ENCODE measurements at places on chromosomes 12 and 14. TPM values are rescaled to one million over a fixed set of nuclear protein-coding genes. Genes with fewer than 3 reads are reported as not detected.
A peak's percentile ranks its signal among the peaks of the same experiment; 100 is the strongest.

DNA sequence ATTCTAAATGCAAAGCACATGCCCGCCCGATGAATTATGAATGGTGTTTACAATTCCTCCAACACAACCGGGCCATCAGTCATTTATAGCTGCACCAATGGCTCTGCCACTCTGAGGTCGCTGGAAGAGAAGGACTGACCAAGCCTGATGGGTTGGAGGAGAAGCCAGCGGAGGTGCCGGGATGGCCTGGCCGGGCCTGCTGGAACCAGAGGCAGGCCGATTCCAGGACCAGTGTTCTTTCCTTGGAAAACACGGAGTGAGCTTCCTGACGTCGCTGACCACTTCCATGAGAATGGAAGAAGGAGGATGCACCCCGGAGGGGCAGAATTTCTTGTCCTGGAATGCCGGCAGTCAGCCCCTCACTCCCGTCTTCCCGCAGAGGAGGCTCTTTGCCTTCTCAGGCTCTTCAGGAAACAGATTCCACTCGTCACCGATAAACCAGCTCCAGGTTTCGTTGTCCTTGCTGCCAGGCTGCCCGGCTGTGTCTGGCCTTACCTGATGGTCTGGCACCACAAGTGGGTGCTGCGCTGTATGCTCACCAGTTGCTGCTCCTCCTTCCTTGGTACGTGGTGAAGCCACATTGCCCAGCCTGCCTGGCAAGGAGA, 358.5 kb upstream of the SFSWAP start:
- H3K4me3 ChIP-seq, result no peak overlapping the region
- no peak overlapping the region for H3K27ac ChIP-seq
- H3K27me3 ChIP-seq, result no peaks in the 10 kb centered on the region
- H3K36me3 ChIP-seq, result no peaks in the 10 kb centered on the region

DNA sequence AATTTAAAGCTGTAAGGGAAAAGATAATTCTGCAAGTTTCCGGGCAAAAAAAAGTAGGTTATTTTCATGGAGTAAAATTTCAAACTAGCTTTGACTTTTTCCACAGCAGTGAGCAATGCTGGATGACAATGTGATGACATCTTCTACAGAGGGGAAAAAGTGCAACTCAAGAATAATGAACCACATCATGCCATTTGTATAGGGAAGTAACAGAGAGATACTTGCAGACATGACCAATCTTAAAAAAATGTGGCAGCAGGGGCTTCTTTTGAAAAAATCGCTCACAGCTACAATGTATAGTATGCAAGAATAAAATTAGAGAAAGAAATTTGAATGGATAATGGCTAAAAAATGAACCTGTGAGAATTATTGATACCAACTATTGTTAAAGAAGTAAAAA, 115.5 kb downstream of the DHRS2 start:
- H3K27ac ChIP-seq, result no peak overlapping the region
- H3K27me3 ChIP-seq, result no peaks in the 10 kb centered on the region
- no peaks in the 10 kb centered on the region for H3K4me1 ChIP-seq
- H3K4me3 ChIP-seq, result no peak overlapping the region

- no peaks in the 10 kb centered on the region for H3K36me3 ChIP-seq
- no peak overlapping the region for H3K4me3 ChIP-seq
- H3K27ac ChIP-seq, result no peak overlapping the region
- H3K4me1 ChIP-seq, result no peaks in the 10 kb centered on the region
- no peak for DNase-seq
Observed at GRCh38 chr12:43880547-43880946, 44.7 kb downstream of the TMEM117 start.

DNA sequence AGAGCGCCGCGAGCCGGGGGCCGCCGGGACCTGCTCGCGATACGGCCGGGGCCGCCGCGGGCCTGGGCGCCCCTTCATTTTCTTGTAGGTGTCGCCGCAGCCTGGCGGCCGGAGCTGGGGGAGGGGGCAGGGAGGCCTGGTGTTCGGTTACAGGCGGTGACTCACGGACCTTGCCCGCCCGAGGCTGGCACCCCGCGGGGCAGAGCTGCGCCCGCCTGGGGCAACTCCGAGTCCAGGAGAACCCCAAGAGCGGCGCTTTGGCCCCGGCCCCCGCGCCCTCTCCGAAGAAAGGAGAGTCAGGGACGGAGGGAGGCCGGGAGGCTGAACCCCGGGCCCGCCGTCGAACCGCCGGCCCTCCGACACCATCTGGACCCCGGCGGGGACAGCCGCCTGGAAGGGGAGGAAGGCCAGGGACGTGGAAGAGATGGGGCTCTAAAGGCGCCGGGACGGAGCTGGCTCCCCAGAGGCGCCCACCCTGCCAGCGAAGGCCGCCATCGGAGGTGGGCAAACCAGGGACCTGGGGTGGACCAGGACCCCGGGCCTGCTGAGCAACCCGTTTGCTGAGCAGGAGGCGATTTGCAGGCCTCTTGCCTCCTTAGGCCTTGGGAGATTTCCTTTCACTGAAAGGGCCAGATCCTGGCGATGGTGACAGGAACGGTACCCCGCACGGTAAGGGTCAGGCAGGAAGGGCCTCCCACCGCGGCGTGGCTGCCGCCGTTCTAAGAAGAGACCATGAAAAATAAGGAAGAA, 843 bp upstream of the NUAK1 start:
- H3K4me1 ChIP-seq, result no peaks in the 10 kb centered on the region
- H3K27me3 ChIP-seq, result peaks cover 42% of the 10 kb centered on the region
- no peak for DNase-seq
- no peaks in the 10 kb centered on the region for H3K36me3 ChIP-seq
- no peak overlapping the region for H3K4me3 ChIP-seq
- H3K27ac ChIP-seq, result no peak overlapping the region

- no peak for DNase-seq
- H3K27me3 ChIP-seq, result no peaks in the 10 kb centered on the region
- H3K36me3 ChIP-seq, result no peaks in the 10 kb centered on the region
- H3K4me3 ChIP-seq, result no peak overlapping the region
Observed at GRCh38 chr14:55979096-55979495, 139.1 kb upstream of the PELI2 start.

DNA sequence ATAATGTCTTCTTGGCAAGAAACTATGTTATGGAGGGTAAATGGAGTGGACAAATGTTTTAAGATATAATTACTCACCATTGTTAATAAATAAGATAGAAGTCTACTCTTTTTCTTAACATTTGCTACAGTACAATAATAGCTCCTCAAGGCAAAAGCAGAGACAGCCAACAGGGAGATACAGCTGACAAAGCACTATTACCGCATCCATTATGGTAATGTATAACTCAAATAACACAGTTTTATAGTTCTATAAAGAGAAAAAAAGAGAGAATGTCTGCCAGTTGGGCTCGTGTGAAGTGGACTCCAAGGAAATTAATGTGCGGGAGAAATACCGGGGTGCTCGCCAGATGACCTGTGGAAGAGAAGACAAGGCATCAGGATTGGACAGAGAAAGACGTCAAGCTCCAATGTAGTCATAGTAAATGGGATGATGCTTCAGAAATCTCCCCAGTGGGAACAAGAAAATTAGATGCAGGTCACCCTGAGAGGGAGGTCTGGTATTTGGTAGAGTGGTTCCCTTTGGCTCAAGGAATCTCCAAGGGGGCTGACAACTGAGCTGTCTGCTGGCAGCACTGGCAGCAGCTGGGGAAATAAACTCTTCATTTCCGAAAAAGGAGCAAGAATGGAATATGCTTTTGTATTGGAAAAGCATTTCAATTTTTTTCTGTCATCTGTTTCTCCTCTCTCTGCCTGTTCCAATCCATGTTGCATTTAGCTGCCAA, 343.9 kb downstream of the LRFN5 start:
- DNase-seq, result no peak
- no peak overlapping the region for H3K27ac ChIP-seq
- no peaks in the 10 kb centered on the region for H3K27me3 ChIP-seq
- H3K36me3 ChIP-seq, result no peaks in the 10 kb centered on the region

DNA sequence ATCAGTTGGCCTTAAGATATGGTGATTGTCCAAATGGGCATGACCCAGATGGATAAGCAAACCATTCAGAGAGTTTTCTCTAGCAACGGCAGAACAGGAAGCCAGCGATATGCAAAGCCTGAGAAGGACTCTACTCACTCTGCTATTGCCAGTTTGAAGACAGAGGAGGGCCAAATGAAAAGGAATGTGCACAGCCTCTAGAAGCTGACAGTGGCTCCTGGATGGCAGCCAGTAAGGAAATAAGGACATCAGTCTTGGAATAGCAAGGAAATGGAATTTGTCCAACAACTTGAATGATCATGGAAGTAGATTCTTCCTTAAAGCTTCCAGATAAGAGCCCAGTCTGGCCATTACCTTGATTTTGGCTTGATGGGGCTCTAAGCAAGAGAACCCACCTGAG, 60.0 kb downstream of the TMTC2 start:
- H3K4me1 ChIP-seq, result no peaks in the 10 kb centered on the region
- H3K27me3 ChIP-seq, result no peaks in the 10 kb centered on the region
- no peak for DNase-seq
- H3K36me3 ChIP-seq, result no peaks in the 10 kb centered on the region
- H3K4me3 ChIP-seq, result no peak overlapping the region

GRCh38 chr14:52730709-52731111, 744 bp downstream of the STYX start:
- H3K27ac ChIP-seq, result peak overlapping the region; percentile 78
- H3K27me3 ChIP-seq, result no peaks in the 10 kb centered on the region
- no peak for DNase-seq
- H3K36me3 ChIP-seq, result peaks cover 30% of the 10 kb centered on the region
- peak overlapping the region; percentile 100 for H3K4me3 ChIP-seq

GRCh38 chr12:102691773-102692555, 211.6 kb upstream of the IGF1 start:
- no peak overlapping the region for H3K4me3 ChIP-seq
- no peaks in the 10 kb centered on the region for H3K36me3 ChIP-seq
- no peak overlapping the region for H3K27ac ChIP-seq
- no peaks in the 10 kb centered on the region for H3K4me1 ChIP-seq

- DNase-seq, result no peak
- no peak overlapping the region for H3K4me3 ChIP-seq
- no peak overlapping the region for H3K27ac ChIP-seq
- H3K27me3 ChIP-seq, result no peaks in the 10 kb centered on the region
- H3K4me1 ChIP-seq, result no peaks in the 10 kb centered on the region
- peaks cover 7% of the 10 kb centered on the region for H3K36me3 ChIP-seq
Observed at GRCh38 chr12:132133952-132134652, 10.0 kb downstream of the DDX51 start.

DNA sequence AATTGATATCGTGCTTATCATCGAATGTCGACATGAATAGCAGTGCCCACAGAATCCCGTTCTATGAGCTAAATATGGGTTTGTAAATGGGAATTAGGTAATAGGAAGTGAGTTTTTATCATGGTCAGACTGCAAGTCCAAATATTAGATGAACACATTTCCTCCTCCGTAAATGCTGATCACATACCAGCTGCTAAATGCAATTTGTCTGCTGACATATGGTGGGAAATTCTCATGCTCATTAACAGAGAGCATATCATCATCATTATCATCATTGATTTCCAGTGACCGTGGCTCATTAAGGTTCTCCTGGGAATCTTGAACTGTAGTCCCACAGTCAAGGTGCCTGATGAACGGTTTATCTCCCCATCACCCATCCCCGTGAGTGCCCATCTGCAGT, 998.8 kb upstream of the TMEM132C start:
- H3K4me1 ChIP-seq, result no peaks in the 10 kb centered on the region
- H3K36me3 ChIP-seq, result no peaks in the 10 kb centered on the region

DNA sequence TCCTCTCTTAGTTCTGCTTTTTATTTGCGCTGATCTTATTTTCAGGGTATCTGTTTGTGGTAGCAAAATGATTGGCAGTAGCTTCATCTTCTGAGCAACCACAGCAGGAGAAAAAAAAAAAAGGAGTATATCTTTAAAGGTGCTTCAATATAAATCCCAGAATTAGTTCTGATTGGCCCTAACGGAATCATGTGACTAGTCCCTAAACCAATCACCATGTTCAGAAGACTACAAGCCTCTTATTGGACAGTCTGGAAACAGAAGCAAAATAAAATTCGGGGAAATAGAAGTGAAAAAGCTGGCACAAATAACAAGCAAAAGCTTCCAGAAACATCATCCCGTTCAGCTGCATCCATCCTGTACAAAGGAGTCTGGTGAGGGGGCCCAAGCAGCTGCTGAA, 49.9 kb upstream of the PTPRO start:
- no peaks in the 10 kb centered on the region for H3K27me3 ChIP-seq
- no peaks in the 10 kb centered on the region for H3K36me3 ChIP-seq
- H3K4me1 ChIP-seq, result no peaks in the 10 kb centered on the region
- DNase-seq, result no peak
- H3K27ac ChIP-seq, result no peak overlapping the region

DNA sequence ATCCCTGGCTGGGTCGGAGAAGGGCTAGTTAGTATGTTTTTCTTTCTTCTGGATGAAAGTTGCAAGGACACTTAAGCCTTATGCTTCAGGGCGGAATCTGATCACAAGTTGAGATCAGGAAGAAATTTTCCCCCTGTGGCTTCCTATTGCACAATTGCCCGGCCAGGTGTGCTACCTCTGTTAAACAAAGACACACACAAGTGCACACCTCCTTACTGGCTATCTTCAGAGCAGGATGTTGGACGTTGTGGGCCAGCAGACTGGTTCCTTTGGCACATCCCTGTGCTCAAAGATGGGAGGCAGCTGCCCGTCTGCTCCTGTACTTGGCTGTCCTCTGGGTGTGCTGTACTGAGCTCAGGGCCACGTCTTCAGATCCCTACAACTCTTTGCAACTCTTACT, 19.1 kb downstream of the ETV6 start:
- H3K27me3 ChIP-seq, result no peaks in the 10 kb centered on the region
- H3K4me1 ChIP-seq, result no peaks in the 10 kb centered on the region
- no peaks in the 10 kb centered on the region for H3K36me3 ChIP-seq
- DNase-seq, result no peak
- H3K27ac ChIP-seq, result no peak overlapping the region

DNA sequence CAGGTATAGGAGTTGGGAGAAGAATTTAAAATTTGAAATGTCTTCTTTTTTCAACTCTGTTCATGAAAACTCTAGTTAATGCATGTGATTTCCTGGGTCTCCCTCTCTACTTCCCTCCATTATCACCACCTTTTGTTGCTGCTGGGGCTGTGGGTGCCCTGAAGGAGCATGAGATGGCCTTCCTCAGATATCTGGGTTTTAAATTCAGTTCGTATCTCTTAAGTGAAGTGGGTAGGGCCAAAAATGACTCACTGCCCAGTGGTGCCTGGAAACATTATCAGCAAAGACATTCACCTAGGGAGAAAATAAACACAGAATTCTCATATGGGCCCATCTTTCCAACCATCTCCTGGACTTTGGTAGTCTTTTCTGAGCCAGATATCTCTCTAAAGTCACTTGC, 234.9 kb upstream of the PLEKHG7 start:
- H3K27me3 ChIP-seq, result no peaks in the 10 kb centered on the region
- no peak overlapping the region for H3K4me3 ChIP-seq
- no peak for DNase-seq
- H3K4me1 ChIP-seq, result no peaks in the 10 kb centered on the region
- no peak overlapping the region for H3K27ac ChIP-seq

GRCh38 chr14:36056845-36057244, 119.7 kb downstream of the PTCSC3 start:
- H3K4me3 ChIP-seq, result no peak overlapping the region
- no peak overlapping the region for H3K27ac ChIP-seq
- no peaks in the 10 kb centered on the region for H3K27me3 ChIP-seq
- DNase-seq, result no peak
- no peaks in the 10 kb centered on the region for H3K4me1 ChIP-seq

Gene A2ML1
- total RNA-seq, result not detected

Gene KRT82
- total RNA-seq, result not detected

Gene RFX4
- total RNA-seq, result not detected

Gene TPH2
- 0.15 TPM for total RNA-seq

Gene NT5DC3
- total RNA-seq, result 7.3 TPM

Gene NEUROD4
- total RNA-seq, result not detected
